ENCODE measurements at places on chromosomes 2 and 18. TPM values are rescaled to one million over a fixed set of nuclear protein-coding genes. Genes with fewer than 3 reads are reported as not detected.
A peak's percentile ranks its signal among the peaks of the same experiment; 100 is the strongest.

Gene SLC19A3
- total RNA-seq = 0.36 TPM

- no peak for DNase-seq
These were observed at the start of gene MARCO for GRCh38 chr2:118942031-118942430. TSS of gene MARCO (plus strand) at chr2:118942194. CDS start at chr2:118942301, 107 bp downstream.

Gene ABHD3
- 3.8 TPM for total RNA-seq

DNA sequence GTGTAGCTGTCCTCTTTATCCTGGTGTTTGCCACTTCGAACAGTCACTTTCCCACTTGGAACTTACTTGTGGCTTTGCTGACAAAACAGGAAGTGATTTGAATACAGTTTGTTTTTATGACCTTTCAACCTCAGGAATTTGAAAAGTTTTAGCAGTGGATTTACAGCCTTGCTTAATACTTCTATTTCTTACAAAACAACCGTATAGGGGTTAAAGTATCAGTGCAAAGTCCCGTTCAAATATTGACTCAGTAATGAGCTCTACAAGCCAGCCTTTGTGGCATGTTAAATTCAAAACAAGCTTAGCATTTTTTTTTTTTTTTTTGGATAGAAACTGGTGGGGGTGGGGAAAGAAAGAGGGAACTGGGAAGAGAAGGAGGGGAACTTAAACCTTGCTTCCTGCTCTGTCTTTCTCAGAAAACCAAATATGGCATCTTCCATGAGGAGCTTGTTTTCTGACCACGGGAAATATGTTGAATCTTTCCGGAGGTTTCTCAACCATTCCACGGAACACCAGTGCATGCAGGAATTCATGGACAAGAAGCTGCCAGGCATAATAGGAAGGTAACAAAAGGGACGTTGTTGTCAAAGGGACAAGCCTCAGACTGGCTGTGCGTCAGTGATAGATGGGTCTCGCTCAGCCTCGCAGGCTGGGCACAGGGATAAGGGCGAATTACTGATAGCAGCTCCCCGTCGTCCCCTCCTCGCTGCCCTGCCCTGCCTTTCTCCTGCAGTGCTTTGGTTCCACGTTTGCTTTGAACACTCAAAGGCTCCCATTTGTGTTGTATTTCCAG lies at the start of gene HNMT:
Gene HNMT, plus strand, starts transcription at position 408 of the 793 bp plus-strand sequence. Its CDS starts 19 bp downstream, at position 427.
- DNase-seq = peak; percentile 31

DNA sequence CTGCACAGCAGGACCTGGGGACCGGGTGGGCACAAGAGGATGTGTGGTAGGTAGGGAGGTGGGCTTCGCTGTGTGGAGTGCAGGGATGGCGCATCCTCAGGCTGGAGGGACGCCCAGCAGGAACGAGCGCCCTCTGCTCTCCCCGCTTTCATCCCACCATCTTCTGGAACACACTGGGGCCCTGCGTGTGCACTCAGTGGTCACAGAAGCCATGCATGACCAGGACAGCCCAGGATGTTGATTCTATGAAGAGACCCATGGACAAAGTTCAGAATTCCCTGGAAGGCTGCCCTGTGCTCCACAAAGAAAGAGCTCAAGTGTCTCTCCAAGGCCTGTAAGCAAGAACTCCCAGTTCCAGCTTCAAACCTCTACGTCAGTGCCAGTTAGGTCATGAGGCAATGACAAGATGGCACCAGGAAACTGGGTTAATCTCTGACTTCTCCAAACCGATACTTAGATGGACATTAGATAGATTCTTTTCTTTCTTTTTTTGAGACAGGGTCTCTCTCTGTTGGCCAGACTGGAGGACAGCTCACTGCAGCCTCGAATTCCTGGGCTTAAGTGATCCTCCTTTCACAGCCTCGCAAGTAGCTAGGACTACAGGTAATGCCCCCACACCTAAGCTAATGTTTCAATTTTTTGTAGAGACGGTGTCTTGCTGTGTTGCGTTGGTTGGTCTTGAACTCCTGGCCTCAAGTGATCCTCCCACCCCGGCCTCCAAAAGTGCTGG lies 3.4 kb downstream of the SLC66A2 start:
- DNase-seq = no peak

Gene CRYGC
- total RNA-seq = not detected

DNA sequence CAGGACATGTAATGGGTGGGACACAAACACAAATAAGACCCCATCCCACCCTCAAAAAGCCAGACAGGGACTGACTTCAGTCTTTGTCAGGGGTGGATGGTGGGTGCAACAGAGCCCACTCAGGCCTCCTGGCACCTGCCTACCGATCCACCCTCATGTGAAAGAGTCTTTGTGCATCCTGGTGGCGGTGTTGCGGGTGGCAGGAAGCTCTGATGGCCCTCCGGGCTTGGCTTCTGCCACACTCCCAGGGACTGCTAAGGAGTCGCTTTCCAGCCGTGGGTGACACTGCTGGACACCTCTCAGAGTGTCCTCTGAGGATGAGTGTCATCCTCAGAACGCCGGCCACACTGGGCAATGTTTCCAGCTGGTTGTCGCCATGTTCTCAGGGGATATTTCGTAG lies 92.6 kb downstream of the LDLRAD4 start:
- no peak for DNase-seq

- no peak for DNase-seq
These were observed 6.3 kb upstream of the PLEKHM3 start for GRCh38 chr2:208031608-208032019.

GRCh38 chr2:204289066-204289465 lies 256.2 kb upstream of the PARD3B start:
- DNase-seq = no peak

GRCh38 chr2:71783815-71784214 lies 330.5 kb downstream of the DYSF start:
- DNase-seq = peak; percentile 27

Measured in osteoblast (primary cell).